ENCODE measurements at places on chromosomes 2 and 18. TPM values are rescaled to one million over a fixed set of nuclear protein-coding genes. Genes with fewer than 3 reads are reported as not detected.

GRCh38 chr2:240300261-240300821 lies 135.1 kb upstream of the GPC1 start:
- DNase-seq, result no peak

DNA sequence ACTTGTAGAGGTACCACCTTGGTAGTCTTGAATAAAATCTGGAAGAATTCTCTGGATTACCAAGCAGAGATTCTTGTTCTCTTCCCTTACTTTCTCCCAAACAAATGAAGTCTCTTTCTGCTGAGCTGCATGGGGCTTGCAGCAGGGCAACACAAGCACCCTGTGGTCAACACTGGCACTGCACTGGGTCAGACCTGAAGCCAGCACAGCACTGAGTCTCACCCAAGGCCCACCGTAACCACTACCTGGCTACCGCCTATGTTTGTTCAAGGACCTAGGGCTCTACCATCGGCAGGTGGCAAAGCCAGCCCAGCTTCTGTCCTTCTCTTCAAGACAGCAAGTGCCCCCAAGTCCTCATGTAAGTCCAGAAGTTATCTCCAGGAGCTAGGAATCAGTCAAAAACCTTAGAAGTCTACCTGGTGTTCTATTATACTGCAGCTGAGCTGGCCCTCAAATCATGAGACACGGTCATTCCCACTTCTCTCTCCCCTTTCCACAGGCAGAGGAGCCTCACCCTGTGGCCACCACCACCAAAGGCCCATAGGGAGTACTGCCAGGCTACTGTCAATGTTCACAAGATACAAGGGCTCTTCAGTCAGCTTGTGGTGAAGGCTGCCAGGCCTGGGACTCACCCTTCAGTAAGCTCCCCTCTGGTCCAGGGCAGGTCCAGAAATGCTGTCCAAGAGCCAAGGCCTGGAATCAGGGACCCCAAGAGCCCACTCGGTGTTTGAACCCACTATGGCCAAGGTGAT lies 18.4 kb downstream of the VPS54 start:
- no peak for DNase-seq

Gene PTPRN
- 8.0 TPM for total RNA-seq

Gene EFEMP1
- 111 TPM for total RNA-seq

DNA sequence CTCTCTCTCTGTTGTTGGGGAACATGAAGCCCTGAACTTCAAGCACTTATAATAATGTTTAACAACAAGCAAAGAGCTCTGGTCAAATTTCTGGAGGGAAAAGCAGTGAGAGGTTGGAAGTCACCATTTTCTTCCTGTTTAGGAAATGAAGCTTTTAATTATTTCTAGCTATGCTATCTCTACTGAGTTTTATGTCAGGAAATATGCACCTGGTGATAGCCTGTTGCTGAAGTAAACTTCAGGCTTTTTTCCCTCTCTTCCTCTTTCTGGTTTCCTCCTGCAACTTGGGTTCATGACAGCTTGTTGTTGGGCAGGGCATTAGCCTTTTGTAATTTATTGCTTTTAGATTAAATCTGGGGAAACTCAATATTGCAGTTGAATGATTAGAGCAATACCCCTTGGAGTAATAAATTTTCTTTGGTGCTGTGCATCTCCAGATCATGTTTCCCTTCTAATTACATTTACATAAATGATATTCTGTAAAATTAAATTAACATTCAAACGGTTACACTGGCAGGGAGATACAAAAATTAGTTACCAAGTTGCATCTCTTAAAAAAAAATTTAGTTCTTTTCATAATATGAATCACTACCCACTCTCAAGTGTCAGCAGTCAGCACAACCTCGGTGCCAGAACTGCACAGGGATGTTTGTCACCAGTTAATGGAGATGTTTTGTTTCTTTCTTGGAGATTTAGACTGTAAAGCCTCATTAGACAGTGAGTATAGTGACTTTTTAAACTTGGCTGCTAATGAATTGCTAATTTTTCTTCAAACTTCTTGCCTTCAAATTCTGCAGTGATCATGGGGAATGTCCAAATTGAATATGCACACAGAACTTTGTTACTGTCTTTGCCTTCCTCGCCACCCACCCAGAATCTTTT lies 466.6 kb upstream of the ETAA1 start:
- no peak for DNase-seq

GRCh38 chr2:10159581-10160131 lies 37.1 kb downstream of the RRM2 start:
- DNase-seq, result no peak

GRCh38 chr2:234341306-234341985 lies 155.4 kb downstream of the ARL4C start:
- no peak for DNase-seq

DNA sequence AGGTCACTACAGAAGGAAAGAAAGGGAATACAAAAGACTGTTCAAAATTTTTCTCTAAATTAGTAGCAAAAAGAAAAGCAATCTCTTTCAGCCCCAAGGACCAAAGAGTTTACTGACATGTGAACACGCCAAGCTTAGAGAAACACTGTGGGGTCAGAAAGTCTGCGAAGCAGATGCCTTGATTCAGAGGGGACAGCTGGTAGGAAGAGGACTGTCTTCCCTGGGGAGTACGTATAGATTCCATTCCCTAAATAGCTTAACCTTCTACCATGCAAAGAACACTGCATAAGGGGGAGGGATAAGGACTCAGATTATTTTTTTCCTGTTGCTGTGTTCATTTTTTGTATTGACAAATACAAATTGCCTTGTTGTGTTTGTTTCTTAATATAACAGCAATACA lies 96.1 kb downstream of the IRS1 start:
- DNase-seq, result no peak

GRCh38 chr2:197515739-197516392 lies at the start of gene MOB4:
Gene MOB4, plus strand, starts transcription at chr2:197516066. Its CDS starts 21 bp downstream, at chr2:197516087.
- DNase-seq, result peak; percentile 97

GRCh38 chr2:43060390-43061016 lies 165.9 kb downstream of the ZFP36L2 start:
- peak; percentile 46 for DNase-seq

Gene SGO2
- total RNA-seq, result 2.2 TPM

Gene IRS1
- 29.1 TPM for total RNA-seq

GRCh38 chr2:147150241-147150635 lies 694.6 kb upstream of the ACVR2A start:
- no peak for DNase-seq

DNA sequence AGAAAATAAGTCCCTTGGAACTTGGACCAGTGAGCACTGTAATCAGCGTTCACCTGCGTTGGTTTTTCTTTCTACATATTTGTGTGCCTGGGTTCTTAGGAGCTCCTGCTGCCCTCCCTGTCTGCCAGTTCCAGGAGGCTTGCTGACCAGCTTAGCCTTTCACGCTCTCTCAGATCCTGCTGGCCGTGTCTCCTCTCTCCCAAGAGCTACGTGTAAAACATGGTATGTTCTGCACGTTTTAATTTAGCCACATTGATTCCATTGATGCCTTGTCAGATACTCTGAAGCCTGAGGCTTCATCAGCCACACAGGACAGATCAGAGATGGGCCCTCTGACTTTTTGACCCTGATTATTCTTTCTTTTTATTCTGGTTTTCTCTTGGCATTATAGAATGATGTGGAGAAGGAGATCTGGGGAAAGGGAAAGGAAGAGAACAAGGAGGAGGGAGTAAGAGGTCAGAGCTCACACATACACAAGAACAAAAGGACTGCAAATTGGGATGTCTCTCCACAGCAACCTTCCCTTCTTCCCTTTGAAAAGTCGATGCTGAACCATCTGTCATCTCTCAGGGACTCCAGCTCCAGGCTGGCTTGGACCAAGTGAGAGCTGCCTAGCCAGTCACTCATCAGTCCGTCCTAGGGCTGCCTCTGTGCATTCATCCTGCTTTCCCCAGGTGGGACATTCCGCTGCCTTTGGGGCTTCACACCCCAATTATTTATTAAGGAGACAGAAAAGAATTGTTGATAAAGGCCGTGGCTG lies 152.8 kb downstream of the PIK3C3 start:
- DNase-seq, result no peak

- DNase-seq, result no peak
Measured at GRCh38 chr2:211281430-211282073, 725.2 kb downstream of the CPS1 start.

Gene WDSUB1
- 8.4 TPM for total RNA-seq

- no peak for DNase-seq
Measured at GRCh38 chr2:110842048-110842447, 109.7 kb downstream of the ACOXL start.

- no peak for DNase-seq
Measured at GRCh38 chr18:8301427-8302172, 307.6 kb upstream of the RAB12 start.

GRCh38 chr2:103010751-103011150 lies 248.9 kb downstream of the TMEM182 start:
- no peak for DNase-seq

DNA sequence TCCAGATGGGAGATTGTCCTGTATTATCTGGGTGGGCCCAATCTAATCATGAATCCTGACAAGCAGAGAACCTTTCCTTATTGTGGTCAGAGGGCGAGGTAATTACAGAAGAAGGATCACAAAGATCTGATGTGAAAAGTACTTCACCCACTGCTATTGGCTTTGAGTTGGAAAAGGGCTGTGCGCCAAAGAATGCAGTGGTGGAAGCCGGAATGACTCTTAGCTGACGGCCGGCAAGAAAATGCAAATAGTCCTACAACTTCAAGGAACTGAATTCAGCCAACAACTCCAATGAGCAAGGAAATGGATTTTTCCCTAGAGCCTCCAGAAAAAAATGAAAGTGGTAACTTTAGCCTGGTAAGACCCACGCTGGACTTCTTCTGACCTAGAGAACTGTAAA lies 67.3 kb downstream of the CTNNA2 start:
- no peak for DNase-seq

GRCh38 chr2:30282721-30283120 lies 51.4 kb downstream of the LBH start:
- no peak for DNase-seq
